ENCODE measurements at places on chromosomes 1 and 21.

- no peak for DNase-seq
Measured at GRCh38 chr21:38531039-38531541, 32.8 kb upstream of the ERG start.

GRCh38 chr1:244171241-244171985 lies 120.3 kb downstream of the ZBTB18 start:
- no peak for DNase-seq

DNA sequence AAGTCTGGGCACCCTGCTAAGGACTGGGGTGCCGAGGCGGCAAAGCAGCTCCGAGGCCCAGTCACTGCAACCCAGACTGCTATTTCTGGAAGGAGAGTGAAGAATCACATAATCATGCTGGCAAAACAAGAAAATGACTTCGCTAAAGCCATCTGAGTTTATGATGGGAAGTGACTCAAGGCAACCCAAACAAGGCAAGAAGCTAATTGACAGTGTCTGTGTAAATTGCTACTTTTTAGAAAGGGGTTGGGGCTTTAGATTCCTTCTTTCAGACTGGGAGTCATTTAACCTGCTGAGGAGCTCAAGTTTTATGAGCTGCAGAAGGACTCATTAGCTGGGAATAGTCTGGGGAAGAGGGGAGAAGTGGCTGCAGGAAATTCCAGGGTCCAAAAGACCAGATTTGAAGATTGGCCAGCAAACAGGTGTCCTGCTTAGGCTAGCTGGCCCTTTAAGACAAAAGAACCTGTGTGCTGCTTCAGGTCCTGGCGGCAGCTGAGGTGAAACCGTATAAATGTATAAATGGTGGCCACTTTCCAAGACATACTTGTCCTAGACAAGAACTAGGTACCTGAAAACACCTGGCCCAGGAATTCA lies 28.1 kb downstream of the TSHB start:
- no peak for DNase-seq

DNA sequence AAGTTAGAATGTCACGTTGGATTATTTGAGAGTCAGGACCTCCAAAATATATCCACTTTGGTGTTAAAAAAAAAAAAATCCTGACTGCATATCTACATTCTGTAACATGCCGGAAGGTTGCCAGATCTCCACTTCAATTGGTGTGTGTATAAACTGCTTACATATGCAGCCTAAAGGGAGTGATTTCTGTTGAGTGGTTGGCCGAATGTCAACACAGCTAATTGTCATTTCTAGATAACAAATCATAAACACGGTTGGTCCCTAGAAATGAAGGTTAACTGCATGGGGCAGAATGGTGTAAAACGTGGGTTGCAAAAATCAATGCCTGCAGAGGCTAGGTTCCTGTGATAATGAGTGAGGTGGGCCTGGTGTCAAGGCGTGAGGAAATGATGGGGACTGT lies 15.0 kb upstream of the ROR1 start:
- DNase-seq: no peak
